Activated T-helper 2 cell treated with anti-CD3 and anti-CD28 coated beads, Interferon-gamma antibody, Interleukin-2, Interleukin-4, amounts not matched to agents 10 μg/mL and 5 μg/mL and 100 μg/mL, durations not matched to agents 14 hours and 24 hours and 36 hours (primary cell): ENCODE measurements at places on chromosomes 4 and X.

- no peak for DNase-seq
These were observed 131.9 kb downstream of the EIF4E start for GRCh38 chr4:98796991-98797390.

- DNase-seq: peak; percentile 77
These were observed 3.1 kb upstream of the GRPEL1 start for GRCh38 chr4:7070729-7071511.

- DNase-seq: no peak
These were observed 131.8 kb downstream of the GLRA3 start for GRCh38 chr4:174697202-174697601.

DNA sequence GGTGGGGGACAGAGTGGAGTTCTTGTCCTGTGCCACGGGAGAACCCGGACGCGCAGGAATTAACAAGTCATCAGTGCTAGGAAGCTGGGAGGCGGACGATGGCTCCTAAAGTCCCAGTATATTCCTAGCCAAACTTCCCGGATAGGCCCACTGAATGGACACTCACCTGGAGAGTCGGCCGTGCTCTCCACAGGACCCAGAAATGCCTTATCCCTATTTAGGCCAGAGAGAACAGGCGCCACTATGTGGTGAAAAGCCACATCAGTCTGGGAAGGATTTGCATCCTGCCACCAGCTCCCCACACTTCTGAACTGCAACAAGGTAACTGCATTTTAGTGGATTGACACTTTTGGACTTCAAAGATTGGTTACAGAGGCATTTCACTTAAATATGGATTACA, 1.1 kb downstream of the CFAP299 start:
- no peak for DNase-seq

- DNase-seq: no peak
These were observed 311.3 kb downstream of the TRIML1 start for GRCh38 chr4:188450571-188450970.

- DNase-seq: no peak
These were observed 45.5 kb downstream of the CENPC start for GRCh38 chr4:67499799-67500198.

- DNase-seq: no peak
These were observed 42.2 kb downstream of the TBCK start for GRCh38 chr4:106273831-106274230.

DNA sequence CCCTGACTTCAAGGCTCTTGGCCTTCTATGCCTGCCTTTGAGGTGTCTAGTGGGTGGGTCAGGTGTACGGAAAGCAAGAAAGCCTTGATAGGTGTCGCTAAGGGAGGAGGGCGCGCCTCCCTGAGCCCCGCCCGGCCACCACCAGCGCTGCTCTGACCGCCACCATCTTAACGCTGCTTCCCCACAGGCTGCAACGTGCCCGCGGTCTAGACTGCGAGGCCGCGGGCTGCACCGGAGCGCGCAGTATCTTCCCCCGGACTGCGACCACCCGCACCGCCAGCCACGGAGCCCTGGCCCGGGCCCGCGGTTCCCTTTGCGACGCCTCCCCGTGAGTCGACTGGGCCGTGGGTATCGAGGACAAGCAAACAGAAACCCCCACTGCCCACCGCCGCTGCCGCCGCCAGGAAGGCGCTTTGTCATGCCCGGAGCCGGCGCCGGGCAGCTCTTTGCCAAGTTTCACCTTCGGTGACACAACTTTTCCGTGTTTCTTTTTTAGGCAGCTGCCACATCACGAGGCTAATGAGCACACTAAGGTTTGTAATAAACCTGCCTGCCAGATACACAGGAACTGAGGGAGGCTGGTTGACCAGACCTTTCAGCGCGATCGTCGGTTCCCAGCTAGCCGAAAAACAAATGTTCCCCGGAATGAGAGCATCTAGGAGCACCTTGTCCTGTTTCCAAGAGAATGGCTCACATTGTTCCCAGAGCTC, 335.8 kb upstream of the F9 start:
- no peak for DNase-seq

GRCh38 chr4:99876946-99877345, 17.3 kb downstream of the LAMTOR3 start:
- no peak for DNase-seq

GRCh38 chr4:156512622-156513021, 459.0 kb downstream of the PDGFC start:
- DNase-seq: no peak

- DNase-seq: no peak
These were observed 94.2 kb upstream of the NKX1-1 start for GRCh38 chr4:1500231-1500965.

- DNase-seq: no peak
These were observed 8.5 kb downstream of the PITX2 start for GRCh38 chr4:110614173-110614963.

DNA sequence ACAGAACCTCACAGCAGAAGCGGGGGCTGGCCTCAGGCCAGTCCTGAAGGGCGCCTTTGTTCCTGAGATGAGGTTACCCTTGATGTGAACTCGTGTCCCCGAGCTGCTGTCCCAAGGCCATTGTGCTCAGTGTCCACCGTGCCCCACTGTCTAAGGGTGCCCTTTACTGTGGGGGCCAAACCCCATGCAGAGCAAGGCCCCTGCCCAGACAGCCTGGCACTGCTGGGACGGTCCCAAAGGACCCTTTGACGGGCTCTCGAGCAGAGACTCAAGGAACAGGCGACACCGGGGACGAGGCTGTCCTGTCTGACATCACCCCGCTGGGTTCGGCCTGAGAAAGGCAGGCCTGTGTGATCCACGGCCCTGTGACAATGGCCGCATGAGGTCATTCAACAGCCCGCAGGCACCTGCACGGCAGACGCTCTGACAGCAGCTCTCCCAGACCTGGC, 100.6 kb downstream of the ABLIM2 start:
- no peak for DNase-seq

DNA sequence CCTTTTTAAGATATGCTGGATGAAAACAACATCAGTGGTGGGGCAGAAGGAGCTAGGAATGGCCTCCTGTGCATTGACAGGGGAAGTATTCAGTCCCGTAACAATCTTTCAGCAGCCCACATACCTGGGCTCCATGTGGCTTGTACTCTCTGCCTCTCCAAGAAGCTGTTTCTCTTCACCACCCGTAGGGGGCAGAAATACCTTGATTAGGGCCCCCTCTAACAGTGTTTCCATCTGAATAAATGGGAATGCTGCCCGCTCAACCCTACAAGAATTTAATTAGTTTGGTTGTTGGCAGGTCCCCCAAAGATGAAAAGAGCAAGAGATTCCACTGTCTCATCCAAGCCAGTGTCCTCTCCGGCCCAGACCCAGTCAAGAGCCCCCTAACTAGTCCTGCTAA, 155.2 kb downstream of the SMIM20 start:
- DNase-seq: no peak

DNA sequence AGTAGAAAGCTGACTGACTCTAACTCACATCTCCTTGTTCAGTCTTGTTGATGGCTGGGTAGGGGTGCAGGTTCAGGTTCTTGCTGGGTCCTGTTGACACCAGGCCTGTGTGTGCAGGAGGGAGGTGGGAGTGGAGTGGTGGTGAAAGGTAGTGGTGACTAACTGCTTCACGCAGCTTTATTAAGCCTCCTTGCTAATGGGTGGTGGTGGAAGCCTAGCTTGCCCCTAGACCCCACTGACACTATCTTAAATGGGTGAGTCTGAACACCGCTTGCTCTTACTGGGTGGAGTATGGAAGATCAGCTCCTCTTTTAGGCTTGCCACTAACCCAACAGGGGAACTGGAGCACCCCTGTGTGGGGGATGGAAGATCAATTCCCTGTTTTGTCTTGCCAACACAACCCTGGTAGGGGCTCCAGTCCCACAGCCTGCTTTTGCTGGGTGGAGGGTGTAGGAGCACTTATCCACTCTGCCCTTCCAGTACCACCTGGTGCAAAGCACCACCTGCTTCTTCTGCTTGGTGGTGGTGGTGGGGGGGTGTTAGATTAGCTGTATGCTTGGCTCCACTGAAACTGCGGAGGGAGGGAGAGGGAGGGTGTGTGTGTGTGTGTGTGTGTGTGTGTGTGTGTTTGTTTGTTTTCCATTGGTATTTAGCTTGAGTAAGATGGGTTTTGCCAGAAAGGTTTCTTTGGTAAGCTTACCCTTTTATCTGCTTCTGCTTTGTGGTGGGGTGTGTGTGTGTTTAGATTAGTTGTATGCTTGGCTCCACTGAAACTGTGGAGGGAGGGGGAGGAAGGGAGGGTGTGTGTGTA, 25.6 kb downstream of the KDM6A start:
- DNase-seq: no peak

- no peak for DNase-seq
These were observed 97.8 kb upstream of the GPC4 start for GRCh38 chrX:133513123-133513522.

DNA sequence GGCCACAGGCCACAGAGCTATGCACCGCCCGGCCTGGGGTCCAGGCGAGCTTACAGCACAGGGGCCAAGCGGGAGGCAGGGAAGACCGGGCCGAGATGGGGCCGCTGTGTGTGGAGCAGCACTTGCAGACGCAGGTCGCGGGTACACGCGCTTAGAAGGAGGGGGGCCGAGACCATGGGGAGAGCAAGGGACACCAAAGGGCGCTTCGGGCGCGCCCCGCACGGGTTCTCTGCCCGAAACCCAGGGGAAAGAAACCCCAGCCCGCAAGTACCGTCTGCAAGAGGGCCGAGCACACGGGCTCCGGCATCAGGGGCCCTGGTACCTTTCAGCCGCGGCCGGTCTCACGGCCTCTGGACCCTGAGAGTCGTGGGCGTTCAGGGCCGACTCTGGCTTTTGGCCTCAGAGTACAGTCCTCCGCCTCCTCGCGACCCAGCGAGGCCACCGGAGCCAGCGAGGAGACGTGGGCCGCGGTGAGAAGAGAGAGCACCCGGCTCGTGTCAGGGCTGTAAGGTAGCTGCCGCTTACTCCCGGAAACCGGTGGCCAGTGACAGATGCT, 342 bp downstream of the EOLA2 start:
- no peak for DNase-seq

GRCh38 chr4:169810325-169811323, 52.9 kb upstream of the HPF1 start:
- no peak for DNase-seq

- peak; percentile 44 for DNase-seq
These were observed 1.2 kb downstream of the PNPLA4 start for GRCh38 chrX:7925867-7926472.

- no peak for DNase-seq
These were observed 98.5 kb downstream of the RPA4 start for GRCh38 chrX:96982161-96982560.

- DNase-seq: no peak
These were observed 536.8 kb upstream of the GALNT7 start for GRCh38 chr4:172631832-172632231.

GRCh38 chrX:53717205-53717604, 30.7 kb upstream of the HUWE1 start:
- no peak for DNase-seq

DNA sequence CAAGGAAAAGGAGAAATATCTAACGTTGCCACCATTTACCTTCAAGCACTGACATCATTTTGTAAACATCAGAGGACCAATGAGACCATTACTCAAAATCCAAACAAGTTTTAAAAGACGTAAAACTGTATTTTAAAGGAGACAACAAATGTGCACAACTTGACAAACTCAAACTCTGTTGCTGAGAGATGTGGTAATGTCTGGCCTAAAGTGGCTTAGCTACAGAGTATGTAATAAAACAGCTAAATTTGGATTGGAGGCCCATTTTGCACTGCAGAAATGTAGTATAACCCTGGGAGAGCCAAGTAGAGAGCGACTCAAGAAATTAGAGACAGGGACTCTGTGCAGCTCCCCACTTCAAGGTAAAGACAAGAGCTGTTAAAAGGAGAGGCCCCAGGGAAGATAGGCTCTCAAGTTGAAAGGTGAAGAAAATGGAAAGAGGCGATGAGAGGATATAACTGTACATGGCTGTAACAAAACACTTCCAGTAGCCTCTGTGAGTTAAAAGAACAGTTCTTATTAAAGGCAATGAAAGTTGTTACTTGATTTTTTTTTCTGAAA, 20.3 kb downstream of the UNC5C start:
- no peak for DNase-seq

DNA sequence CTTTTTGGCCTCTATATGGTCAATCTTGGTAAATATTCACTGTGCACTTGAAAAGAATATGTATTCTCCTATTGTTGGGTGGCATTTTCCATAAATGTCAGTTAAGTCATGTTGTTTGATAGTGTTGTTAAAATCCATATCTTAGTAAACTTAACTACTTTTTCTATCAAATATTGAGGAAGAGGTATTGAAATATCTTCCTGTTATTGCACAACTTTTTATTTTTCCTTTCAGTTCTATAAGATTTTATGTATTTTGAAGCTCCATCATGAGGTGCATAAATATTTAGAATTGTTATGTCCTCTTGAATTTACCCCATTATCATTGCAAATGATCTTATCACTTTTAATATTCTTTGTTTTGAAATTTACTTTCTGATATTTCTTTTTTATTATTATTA, 3.4 kb downstream of the GK2 start:
- no peak for DNase-seq

- DNase-seq: no peak
These were observed 3.0 kb downstream of the FBXL5 start for GRCh38 chr4:15652191-15652590.

GRCh38 chr4:156237231-156237630, 283.6 kb upstream of the CTSO start:
- no peak for DNase-seq

DNA sequence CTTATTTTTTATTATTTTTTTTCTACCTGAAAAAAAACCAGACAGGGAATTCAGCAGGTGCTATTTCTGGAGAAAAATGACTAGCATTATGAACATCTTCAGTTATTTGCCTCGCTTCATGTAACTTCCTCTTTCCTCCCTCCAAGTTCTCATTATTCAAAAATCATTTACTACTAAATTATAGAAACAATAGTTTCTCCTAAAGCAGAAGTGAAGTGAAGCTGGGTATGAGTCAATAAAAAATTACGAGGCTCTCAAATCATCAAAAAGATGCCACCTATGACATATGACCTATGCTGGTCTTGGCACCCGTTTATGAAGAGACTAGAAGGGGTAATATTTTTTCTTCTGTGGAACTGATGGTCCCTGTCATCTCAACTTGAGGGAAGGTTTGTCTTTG, 145.0 kb upstream of the AADAT start:
- DNase-seq: no peak

DNA sequence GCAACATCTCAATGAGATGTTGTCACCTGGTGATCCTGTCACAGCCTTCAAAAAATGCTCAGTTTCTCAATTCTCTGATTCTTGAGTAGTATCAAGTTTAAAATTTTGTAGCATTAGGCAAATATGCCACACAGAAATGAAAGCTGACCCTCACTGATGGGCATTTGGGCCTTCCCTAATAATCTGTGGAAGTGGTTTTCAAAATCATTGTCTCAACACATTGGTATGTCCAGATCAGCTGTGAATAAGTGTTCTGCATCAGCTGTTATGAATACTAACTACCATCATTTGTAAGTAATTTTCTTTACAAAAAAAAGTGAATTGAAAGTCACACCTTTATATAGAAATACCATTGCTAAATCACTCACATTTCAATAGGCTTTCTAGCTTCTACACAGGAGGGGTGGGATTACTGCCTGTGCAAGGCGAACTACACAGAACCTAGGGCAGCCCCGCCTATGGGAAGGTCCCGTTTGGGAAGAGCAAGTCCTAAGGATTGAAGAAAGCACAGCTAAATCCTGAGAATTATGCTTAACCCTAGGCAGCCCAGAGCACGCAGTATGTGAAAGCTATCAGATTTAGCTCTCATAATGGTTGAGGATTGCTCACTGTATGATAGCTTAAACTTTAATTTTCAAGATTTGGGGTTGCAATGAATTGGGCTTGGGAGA, 73.4 kb downstream of the GPC3 start:
- DNase-seq: no peak

GRCh38 chr4:111066001-111066400, 443.1 kb upstream of the PITX2 start:
- DNase-seq: no peak
